ENCODE measurements at places on chromosomes 12 and 14. TPM values are rescaled to one million over a fixed set of nuclear protein-coding genes. Genes with fewer than 3 reads are reported as not detected.

The TAS2R7 gene
- total RNA-seq: not detected

The SLC2A3 gene
- total RNA-seq: 4.0 TPM

DNA sequence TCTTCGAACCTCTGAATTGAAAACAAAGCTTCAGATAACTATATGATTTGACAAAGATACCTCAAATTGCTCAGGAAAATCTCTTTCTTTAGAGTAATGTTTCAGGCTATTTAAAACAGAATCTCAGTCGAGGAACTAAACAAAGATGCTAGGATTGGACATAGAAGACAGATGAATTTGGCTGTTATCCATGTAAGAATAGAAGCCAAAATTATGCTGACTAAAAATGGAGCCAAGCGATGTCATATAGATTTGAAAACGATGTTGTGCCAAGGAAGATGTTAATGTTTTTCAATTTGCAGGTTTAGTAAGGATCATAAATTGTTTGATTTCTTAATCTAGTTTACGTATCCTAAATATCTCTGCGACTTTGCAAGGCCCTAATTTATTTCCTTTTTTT lies 295.9 kb downstream of the FOXG1 start:
- no peak for DNase-seq

GRCh38 chr12:106866426-106867080 lies 89.2 kb upstream of the TMEM263 start:
- DNase-seq: no peak

- DNase-seq: no peak
These were observed 713 bp upstream of the FBXL14 start for GRCh38 chr12:1595026-1595561.

DNA sequence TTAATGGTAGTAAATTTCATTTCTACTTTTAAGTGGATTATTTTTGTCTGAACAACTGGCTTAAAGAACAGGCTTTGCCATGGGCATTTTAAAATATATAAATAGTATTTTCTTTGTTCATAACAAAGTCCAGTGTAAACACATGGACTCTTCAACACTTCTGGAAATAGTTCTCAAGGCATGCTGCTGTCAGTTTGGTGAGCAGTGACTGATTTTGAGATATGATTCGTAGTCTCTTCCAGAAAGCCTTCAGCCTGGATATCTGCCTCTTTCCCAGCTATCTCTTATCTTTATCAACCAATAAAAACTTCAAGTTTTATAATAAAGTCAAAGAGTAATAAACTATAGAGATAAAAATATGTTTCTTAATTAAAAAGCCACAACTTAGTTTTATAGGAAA lies 110.7 kb downstream of the NAV3 start:
- DNase-seq: no peak

- peak; percentile 86 for DNase-seq
These were observed 31.3 kb downstream of the ACTN1 start for GRCh38 chr14:68947802-68948201.

Measured in MCF 10A (cell line).